ENCODE measurements at places on chromosomes 11 and 22.

- no peak for DNase-seq
These were observed 16.6 kb upstream of the AMPD3 start for GRCh38 chr11:10438458-10438857.

- no peak for DNase-seq
These were observed 21.1 kb downstream of the MPPED1 start for GRCh38 chr22:43432883-43433415.

DNA sequence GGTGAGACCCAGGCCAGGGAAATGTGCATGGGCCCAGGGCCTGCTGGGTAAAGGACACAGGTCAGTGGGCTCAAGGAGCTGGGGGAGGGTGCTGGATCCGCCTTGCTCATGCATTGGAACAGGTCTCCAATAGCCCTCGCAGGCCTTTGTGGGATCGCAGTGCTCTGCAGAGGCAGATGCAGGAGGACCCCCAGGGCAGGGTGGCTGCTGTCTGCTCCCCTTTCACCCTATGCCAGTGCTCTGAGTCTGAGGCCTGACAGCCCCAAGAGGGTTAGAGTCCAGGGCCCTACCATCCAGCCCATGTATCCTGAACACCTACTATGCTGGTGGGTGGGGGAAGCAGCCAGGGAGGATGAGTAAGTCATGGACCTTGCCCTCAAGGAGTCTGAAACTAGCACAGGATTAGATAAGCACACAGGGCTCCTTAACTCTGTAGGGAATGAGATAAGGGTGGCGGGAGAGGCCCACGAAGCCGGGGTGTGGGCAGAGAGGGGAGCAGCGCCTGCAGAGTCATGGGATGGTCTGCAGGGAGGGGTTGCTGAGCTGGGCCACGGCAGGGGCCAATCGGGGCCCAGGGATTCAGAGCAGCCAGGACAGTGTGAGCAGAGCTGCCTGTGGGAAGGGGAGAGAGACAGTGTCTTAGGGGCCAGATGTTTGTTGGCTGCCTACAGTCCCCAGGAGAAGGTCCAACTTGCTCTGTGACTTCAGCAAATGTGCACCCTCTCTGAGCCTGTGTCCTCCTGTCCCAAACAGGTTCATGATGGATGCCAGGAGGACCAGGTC, 10.5 kb upstream of the EHD1 start:
- no peak for DNase-seq

GRCh38 chr11:12377824-12378593, 638 bp downstream of the PARVA start:
- DNase-seq, result no peak

DNA sequence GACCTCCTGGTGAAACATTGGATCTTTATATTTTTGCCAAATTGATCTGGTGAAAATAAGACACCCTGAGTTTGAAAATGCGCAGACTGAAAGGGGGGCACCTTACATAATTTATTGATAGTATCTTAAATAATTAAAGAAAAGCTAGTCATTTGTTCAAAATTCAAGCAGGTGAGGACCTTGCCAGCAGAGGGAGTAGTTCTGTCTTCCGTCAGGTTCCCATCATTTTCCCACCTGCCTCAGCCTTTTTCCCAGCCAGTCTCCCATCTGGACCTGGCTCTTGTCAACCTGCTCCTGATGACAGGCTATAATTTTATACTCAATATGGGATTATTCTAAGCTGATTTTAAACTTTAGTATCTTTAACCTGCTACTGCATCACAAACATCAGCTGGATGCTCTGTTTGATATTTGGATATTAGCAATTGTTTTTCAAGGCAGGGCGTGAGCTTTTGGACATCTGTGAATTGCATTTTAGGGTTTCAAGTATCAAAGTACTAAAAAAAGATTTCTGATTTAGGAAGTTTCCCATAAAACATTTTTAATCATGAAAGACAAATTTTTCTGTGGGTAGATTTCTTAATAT, 132.0 kb downstream of the ELP4 start:
- DNase-seq, result no peak

DNA sequence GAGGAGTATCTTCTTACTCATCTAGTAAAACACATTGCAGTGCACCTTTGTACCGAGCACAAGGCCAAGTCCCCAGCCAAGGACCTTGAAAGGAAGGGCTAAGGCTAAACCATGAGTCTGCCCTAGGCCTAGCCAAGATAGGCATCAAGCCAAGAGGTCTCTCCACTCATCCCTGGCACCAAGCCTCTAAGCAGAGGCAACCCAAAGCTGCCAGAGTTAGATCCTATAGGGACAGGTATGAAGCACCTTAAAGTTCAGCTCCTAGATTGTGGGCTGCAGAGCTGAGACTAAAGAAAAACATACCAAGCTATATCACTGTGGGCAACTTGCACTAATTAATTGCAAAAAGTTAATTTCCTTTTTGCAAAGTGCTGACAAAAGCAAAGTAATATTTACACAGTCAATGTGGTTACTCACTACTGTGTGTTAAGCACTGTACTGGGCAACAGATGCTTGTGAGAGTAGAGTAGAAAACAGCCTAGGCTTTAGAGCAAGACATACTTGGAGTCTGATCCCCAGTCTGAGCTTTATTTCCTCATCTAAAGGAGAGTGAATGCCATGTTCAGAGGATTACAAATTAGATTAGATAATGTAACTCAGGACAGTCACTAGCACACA, 7.2 kb downstream of the COA4 start:
- no peak for DNase-seq

GRCh38 chr11:31763296-31763695, 47.8 kb downstream of the PAX6 start:
- DNase-seq, result no peak

GRCh38 chr11:77149716-77150392, 21.8 kb downstream of the MYO7A start:
- DNase-seq, result no peak

DNA sequence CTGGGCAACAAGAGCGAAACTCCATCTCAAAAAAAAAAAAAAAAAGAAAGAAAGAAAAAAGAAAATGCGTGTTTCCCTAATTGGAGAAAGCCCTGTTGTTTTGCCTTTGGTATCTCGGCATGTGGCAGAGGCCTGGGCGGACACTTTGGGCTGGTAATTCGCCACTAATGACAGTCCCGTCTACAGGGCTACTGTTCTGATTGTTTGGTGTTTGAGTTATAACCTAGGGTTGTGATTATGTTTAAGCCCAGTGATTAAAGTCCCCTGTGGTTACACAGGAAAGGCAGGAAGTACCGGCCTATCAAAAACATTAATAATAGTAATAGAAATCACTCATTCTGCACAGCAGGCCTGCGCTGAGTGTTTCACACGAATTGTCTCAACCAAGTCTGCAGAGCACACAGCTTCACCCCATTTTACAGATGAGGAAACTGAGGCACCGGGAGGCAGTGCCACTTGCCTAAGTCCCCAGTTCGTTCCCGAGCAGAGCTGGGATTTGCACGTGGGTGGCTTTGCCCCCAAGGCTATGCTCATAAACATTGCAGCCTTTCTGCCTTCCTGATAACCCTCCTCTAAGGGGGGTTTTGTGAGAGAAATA, 39.1 kb upstream of the GRAMD4 start:
- no peak for DNase-seq

DNA sequence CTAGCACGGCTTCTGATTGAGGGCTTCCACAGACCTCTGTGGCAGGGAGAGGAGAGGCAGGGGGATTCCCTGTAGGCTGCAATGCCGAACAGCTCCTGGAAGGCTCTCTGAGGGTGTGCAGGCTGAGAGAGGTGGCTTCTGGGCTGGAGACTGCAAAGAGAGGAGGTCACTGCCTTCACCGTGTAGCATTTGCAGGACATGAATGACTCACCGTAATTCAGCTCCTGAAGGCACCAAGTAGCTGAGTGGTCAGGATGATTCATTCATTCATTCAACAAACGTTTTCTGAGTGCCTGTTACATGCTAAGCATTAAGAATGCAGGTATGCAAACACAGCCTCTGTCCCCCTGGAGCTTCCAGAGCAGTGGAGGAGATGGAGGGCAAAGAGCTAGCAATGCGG, 18.0 kb upstream of the EIF3D start:
- no peak for DNase-seq

- no peak for DNase-seq
These were observed 439.7 kb downstream of the BUD13 start for GRCh38 chr11:116333001-116333535.

GRCh38 chr11:66133216-66133775, 63.2 kb downstream of the PACS1 start:
- DNase-seq, result no peak

DNA sequence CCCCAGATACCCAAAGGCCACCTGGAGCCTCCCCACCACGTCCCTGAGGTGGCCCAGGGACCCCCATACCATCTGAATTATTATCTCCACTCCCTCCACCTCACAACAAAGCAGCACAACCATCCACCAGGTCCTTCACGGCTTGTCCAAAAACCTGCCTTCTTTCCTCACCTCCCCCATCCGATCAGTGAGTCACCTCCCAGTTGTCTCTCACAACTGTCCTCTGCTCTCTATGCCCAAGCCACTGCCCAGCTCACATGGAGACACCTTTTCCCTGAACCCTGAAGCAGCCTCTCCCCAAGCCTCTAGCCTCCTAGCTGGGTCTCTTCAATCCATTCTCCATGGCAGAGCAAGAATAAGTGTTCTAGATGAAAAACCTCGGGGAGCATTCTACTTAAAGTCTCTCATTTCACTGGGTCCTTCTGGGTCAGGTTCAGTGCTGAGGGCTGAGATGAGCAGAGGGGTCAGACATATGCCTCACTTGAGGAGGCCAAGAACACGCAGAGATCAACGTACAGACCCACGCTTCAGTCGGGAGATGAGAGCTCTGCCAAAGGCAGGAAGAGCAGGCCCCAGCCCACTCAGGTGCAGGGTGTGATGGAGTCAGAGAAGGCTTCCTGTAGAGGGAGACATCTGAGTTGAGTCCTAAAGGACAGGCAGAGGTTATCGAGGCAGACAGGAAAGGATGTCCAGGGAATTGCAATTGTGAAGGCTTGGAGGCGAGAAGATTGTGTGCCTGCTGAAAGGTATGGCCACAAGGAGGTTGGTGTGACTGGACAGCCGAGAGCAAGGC, 74.7 kb downstream of the PDE2A start:
- no peak for DNase-seq

- DNase-seq, result no peak
These were observed 127.4 kb downstream of the SPON1 start for GRCh38 chr11:14089690-14090462.

- DNase-seq, result no peak
These were observed 45.9 kb upstream of the SYT7 start for GRCh38 chr11:61626580-61627380.

DNA sequence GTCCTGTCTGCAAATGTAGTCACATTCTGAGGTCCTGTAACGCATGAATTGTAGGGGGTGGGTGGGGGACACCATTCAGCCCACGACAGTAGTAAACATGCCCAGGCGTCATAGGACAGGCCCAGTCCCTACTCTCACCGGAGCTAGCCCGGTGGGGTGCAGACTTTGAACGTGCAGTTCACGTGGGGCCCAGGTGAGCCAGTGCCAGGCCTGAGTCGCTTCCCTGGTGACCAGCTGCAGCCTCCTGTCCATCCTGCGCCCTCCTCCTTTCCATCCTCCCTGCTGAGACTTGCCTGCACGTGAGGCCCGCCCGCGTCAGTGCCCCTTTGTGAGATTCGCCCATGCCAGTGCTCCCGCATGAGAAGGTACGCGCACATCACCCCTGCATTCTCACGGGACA, 116.8 kb downstream of the WNT7B start:
- no peak for DNase-seq

DNA sequence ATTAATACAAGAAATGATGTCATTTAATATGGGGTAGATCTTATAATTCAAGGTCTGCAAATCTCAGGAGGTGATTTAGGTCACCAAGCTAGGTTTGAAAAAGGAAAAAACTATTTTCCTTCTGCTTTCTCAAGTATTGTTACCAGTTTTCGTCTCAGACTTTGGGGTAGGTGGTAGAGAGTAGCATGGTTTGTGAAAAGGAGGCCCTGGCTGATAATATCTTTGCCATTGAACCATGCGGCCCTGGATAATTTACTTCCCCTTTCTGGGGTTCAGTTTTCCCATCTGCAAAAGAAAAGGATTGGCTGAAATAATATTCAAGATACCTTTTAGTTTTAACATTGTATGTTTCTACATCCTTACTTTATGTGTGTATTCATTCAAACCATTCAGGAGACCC, 92.1 kb downstream of the WNT11 start:
- DNase-seq, result no peak

DNA sequence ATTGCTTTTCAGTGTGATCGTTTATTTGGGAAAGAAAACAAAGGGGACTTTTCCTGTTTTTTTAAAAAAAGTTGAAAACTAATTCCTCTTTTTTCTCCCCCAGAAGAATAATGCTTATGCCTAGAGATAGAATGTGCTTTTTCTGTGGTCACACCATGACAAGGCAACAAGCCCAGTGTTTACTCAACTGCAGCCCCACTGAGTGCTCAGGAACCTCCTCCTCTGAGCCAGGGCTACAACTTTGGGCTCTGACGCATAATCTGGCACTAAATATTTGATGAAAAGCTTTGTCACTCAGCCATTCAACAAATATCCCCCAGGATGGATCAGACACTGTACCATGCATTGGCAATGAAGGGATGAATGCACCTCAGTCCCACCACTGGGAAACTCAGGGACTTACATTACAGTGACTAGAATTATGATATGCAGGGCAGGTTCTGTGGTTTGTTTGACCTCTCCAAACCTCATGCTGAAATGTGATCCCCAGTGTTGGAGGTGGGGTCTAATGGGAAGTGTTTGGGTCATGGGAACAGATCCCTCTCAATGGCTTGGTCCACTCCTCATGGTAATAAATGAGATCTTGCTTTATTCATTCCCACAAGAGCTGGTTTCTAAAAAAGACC, 155.9 kb downstream of the CCDC34 start:
- no peak for DNase-seq

DNA sequence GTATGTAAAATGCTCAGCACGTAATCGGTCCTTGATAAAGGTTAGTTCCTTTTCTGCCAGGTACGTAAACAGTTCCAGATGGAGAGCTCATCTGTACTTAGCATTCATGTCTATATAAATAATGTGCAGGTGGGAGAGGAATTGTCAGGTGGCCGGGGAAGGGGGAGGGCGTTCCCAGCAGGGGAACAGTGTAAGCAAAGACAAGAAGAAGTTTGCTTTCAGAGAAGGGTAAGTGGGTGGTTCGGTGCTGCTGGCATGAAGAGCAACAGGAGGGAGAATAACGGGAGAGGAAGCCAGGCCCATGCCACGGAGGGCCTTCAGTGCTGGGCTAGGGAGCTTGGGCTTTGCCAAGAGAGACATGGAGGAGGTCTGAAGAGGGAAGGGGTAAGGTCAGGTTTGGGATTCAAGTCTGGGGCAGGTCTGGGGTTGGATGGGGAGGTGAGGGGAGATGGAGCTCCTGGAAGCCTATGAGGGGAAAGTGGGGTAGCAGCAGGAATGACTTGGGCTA, 11.4 kb upstream of the WNT11 start:
- DNase-seq, result no peak

DNA sequence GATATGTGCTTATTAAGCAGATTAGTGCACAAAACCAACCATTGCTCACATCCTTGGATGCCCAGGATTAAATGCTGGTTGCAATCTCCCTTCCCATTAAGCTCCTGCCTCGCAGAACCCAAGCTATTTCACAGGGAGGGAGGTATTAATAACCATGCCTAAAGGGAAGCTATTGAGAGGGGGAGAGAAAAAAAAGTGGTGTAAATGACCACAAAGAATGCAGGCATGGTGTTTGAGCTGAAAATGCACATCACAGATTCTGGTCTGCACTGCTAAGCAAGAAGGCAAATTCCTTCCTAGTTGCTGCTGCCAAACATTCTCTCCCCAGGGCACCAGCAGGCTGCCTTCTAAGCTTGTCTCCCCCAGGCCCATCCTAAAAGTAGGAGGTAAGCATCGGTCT, 92.0 kb upstream of the ISX start:
- DNase-seq, result no peak

GRCh38 chr11:115391160-115391559, 113.1 kb downstream of the CADM1 start:
- DNase-seq, result no peak
